ENCODE measurements at places on chromosomes 16 and 17.
A peak's percentile ranks its signal among the peaks of the same experiment; 100 is the strongest.

GRCh38 chr17:53454337-53454736 is 368.4 kb upstream of the KIF2B start:
- no peak for DNase-seq

- DNase-seq: no peak
Observed at GRCh38 chr17:38851434-38851833, 2.1 kb downstream of the RPL23 start.

- peak; percentile 51 for DNase-seq
Observed at GRCh38 chr17:13429201-13429600, 172.5 kb downstream of the HS3ST3A1 start.

- no peak for DNase-seq
Observed at GRCh38 chr17:5120036-5120435, 4.2 kb downstream of the USP6 start.

GRCh38 chr17:75468291-75468754 is 11.9 kb downstream of the TMEM94 start:
- no peak for DNase-seq

- peak; percentile 11 for DNase-seq
Observed at GRCh38 chr16:26599785-26600104, 467.0 kb upstream of the C16orf82 start.

DNA sequence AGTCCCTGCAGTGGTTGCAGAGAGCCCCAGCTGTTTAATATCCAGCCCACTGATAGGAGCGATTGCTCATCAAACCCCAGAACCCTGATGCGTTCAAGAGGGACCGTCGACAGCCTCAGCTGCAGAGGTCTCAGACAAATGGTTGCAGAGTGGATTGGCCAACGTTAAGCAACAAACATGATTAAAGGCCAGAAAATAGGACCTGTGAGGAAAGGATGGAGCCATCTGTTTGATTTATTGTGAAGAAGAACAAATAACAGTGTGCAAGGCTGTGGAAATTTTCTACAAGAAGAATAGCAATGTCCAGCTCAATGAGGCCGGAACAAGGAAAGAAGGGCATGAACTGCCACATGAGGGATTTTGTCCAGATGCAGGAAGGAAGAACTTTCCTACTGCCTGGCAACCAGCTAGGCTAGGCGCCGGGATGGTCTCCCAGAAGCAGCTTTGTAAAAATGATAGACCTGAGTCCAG is 138.4 kb upstream of the DNAH9 start:
- DNase-seq: no peak

DNA sequence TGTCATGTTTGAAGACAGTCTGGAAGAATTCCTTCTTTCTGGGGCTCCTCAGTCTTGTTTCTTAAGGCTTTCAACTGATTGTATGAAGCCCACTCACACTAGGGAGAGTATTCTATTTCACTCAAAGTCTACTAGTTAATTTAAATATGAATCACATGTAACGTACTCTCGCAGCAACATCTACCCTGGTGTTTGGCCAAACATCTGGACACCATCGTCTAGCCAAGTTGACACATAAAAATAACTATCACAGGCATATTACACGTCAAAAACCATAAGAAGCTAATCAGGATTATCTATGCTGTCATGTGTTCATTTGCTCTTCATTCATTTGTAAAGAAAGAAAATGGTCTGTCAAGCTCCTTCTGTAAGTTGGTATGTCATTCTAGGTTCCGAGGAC is 787.4 kb downstream of the KCNJ2 start:
- no peak for DNase-seq

GRCh38 chr16:29306943-29307597 is 99.4 kb downstream of the NPIPB11 start:
- DNase-seq: no peak

GRCh38 chr16:56357765-56358322 is 67.5 kb downstream of the AMFR start:
- DNase-seq: no peak

Data from ELF-1 (cell line).